ENCODE measurements at places on chromosomes 7 and 10. TPM values are rescaled to one million over a fixed set of nuclear protein-coding genes. Genes with fewer than 3 reads are reported as not detected.

Gene MPP7
- total RNA-seq = 0.24 TPM

Gene LRRC72
- total RNA-seq = not detected

Gene DRGX
- not detected for total RNA-seq

Gene RASSF4
- total RNA-seq = 11.1 TPM

Gene CYP2E1
- not detected for total RNA-seq

Gene IQUB
- total RNA-seq = 0.39 TPM

Gene PTPRZ1
- 4.6 TPM for total RNA-seq

DNA sequence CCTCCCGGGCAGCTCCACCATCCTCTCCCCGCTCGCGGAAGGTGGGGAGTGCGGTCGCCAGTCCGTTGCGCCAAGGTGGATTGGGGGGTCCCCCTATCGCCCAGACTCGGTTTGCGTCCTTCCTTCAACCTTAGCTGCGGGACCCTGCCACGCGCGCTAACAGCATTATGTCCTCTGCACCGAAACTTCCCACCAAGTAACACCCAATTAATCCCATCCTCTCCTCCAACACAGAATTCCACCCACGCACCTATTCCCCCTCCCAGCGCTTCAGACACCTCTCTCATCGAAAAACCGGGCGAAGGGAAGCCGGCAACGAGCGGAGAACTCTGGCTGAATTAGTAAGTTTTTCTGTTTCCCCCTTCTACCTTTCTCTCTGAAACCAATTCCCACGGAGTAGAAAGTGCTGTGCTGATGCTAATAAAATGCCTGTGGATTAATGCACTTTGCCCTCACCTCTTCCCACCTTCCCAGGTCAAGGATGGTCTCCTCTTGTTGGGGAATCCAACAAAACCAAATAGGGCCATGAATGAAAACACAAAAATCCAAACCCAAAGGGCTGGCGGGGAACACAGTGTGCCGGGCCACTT is 947 bp downstream of the HOXA3 start:
- DNase-seq = no peak

DNA sequence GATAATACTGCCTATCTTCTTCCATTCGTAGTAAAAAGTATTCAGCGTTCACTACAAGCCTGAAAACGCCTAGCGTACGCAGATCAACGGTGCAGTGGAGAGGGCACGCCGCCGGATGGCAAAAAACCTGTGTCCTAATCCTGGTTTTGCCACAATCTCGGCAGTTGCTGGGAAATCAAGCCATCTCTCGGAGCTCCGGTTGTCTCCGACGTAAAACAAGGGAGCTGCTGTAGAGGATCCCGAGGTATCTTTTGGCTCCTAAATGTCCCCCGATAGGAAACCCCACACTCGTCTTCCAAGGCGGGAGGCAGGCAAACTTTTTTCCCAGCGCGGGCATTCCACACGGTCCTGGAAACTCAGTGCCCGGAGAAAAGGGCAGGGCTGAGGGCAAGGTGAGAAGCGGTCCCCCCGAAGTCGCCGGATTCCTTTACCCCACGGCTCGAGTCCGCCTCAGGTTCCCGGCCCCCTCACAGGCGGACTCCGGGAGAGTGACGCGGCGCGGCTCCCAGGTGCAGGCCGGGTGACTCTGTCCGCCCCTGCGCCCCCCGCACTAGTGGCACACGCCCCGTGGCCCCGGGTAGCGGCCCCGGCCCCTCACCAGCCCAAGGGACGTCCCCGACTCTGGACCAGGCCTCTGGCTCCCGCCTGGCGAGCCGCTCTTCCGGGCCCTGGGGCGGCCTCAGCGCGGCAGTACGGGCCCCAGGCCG is 649 bp downstream of the IDE start:
- peak; percentile 53 for DNase-seq

GRCh38 chr7:138431517-138431916 is 28.5 kb upstream of the TRIM24 start:
- DNase-seq = no peak

- peak; percentile 13 for DNase-seq
These were observed 14.2 kb downstream of the VTI1A start for GRCh38 chr10:112461029-112461887.

- no peak for DNase-seq
These were observed 47.4 kb downstream of the CH25H start for GRCh38 chr10:89159761-89160160.

- no peak for DNase-seq
These were observed 12.3 kb downstream of the SVIL start for GRCh38 chr10:29622382-29622922.

GRCh38 chr7:52473756-52474155 is 561.7 kb upstream of the POM121L12 start:
- no peak for DNase-seq

DNA sequence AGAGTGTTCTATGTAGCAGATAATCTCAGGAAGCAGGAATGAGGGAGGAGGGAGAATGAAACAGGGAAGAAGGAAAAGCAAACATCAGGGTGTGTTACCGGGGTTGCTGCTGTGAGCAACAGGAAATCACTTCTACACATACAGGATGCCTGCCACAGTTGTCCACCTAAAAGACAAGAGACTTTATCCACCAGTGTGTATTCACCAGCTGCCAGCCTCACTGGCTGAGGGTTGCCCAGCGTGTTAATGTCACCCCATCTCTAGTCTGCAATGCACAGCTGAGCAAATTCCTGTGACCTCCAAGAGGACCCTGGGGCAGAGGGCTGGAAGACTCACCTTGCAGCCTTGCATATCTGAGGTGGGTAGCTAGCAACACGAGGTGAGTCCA is 183.7 kb downstream of the GPAM start:
- no peak for DNase-seq

DNA sequence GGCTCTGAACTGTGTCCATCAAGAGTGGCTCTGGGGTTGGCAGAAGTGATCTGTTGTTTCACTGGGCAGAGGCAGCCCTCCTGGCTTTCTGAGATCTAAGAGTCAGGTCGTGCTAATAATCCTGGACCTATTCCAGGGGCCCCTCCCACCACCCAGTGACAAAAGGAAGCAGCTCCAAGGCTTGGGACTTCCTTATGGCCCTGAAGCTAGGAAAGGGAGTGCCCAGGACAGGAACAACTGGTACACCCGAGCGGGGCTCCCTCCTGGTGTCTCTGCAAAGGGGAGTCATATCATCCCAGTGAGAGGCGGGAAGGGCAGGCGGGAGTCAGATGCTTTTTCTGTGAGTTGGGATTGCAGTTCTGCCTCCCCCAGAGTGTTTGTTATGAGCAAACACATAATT is 32.3 kb downstream of the RPS24 start:
- DNase-seq = no peak

GRCh38 chr7:150918378-150918777 is 59.7 kb downstream of the KCNH2 start:
- DNase-seq = no peak

- peak; percentile 7 for DNase-seq
These were observed 53.1 kb downstream of the CUX1 start for GRCh38 chr7:101870361-101871062.

GRCh38 chr7:103698064-103698463 is 252.1 kb upstream of the SLC26A5 start:
- no peak for DNase-seq

DNA sequence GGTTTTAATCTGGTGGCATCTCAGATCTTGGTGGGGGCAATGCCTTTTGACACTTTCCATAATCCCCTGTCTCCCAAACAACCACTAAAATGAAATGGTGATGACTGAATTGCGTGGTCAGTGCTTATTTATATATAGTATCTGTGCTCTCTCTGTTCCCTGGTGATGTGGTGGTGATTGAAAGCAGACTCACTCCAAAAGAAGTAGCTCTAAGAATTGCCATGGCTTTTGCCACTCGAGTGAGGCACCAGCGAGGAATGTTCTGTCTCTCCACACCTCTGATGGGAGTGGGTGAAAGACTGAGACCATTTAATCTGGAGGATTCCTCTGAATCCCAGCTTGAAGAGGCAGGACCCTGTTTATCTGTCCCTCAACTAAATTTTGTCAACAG is 2.8 kb downstream of the DUSP5 start:
- DNase-seq = peak; percentile 77

DNA sequence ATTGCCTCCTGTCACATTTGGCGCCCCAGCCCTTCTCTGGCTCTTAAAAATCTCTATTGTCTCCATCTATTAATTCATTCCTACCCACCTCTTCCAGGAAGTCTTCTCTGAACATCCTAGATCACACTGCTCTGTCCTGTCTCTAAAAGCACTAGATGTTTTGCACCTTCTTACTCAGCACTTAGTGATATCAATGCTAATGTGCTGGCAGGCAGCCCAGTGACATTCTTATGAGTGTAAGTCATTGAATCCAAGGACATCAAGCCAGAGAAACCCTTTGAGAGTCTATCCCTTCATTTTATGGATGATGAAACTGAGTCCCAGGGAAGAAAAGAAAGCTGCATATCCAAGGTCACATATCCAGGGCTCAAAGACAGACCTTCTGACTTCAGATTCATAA is 48.3 kb upstream of the PAX2 start:
- DNase-seq = peak; percentile 66

DNA sequence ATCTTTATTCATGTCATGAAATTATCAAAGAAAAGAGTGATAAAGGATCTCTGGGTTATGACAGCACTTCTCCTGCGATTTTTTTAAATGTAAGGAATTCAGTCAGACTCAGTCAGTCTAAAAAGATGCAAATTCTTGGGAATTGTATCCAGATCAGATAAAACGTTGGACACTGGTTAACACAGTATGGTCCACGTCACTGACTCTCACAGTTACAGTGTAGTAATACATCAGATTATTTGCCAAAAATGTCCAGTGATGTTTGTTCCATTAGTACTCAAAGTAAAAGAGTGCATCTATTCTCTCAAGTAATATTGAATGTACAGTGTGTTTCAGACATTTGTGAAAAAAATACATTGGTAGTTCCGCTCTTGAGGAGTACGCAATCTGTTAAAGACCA is 224.5 kb downstream of the PCDH15 start:
- no peak for DNase-seq

DNA sequence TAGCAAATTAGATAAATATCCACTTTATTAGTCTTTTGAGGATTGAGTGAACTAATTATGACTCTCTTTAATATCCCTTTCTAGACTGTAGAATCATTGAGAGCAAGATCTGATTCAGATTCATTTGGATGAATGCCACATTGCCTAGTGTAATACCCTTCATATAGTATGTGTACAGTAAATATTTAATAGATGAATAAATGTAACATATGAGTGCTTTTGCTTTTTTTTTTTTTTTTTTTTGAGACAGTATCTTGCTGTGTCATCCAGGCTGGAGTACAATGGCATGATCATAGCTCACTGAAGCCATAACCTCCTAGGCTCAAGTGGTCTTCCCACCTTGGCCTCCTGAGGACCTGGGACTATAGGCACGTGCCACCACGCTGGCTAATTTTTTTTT is 14.8 kb downstream of the SAMD8 start:
- no peak for DNase-seq

DNA sequence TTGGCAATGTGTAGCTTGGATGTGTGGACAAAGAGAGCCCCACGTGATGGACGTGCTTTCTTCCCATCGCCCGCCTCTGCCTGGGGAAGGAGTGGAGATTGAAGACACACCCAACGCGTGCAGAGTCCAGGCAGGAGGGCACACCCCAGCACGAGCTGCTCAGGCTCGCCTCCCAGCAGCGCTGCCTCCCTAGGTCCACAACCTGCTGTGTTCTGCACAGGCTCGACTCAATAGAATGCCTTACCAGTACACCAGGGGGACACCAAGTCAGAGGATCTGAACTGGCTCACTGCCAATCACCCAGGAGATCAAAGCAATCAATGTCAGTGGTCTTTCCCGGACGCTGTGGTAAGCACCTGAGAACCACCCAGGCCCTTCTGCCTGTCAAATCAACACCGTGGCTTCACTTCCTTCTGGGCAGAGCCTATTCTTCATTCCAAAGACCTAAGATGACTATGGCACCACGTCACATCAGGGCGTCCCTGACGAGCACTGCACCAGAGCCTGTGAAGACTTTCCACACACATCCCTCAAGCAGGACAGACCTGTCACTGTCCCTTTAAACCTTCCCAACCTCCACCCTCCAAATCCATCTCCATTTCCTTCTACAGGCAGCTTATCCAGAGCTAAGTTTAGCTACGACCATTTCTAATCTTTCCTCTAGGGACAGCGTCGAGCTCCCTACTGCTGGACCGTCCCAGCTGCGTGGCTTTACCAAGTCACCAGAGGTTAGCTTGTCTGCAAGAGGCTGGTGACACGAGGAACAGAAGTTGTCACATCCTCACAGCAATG is 72.3 kb downstream of the AMZ1 start:
- DNase-seq = peak; percentile 51

DNA sequence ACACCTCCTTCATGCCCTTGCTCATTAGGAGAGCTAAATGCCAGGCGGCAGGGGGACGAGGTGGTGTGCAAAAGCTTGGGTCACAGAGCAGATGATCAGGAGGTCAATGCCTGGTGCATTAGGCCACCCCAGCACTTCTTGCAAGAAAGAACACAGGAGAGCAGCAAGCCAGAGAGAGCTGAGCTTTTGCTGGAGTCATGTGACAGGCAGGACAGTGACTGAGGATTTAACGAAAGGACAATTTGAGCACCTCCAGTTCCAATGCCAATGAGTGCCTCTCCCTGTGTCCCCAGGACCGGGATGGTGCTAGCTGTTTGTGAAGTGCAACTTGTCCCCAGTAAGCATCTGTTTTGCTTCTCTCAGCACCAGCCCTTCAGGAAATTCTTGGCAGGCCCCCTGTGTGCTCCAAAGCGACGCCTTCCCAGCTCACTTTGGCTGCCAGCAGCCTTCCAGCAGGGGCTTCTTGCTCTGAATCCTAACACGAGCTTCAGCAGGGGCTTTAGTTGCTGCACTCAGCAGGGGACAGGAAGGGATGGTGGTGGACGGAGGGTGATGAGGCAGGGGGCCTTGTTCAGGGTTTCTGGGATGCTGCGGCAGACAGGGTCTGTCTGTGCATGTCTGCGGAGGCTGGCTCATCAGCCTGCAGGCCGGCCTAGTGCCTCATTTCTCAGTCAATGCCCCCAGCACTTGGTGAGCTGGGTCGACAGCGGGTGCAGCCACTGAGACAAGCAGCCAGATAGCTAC is 368.1 kb downstream of the RPS24 start:
- DNase-seq = no peak

- DNase-seq = no peak
These were observed 9.6 kb upstream of the ZNF487 start for GRCh38 chr10:43427166-43427825.

- peak; percentile 65 for DNase-seq
These were observed 39.6 kb upstream of the HSPB1 start for GRCh38 chr7:76262683-76263402.

- no peak for DNase-seq
These were observed 72.8 kb downstream of the RHOBTB1 start for GRCh38 chr10:60871215-60871614.

DNA sequence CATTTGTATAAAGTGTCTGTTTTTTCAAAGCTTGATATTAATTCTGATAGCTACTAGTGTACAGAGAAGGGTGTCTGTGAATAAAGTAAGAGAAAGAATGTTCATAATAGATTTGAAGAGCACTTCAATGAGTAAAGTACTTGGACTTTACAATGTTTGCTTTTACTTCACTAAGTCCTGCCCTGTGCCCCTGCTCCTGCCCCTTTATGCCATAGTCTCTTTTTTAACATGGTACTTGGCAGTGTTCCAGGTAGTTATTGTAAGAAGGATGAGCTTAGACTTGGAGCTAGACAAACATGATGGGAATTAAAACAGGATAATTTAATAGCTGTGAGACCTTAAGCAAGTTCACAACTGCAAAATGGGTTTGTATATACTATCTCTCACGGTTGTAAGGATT is 41.0 kb downstream of the ZEB1 start:
- peak; percentile 30 for DNase-seq

- DNase-seq = no peak
These were observed 110.6 kb upstream of the SAMD8 start for GRCh38 chr10:75000748-75001321.

Measured in RPMI7951 (cell line).